ENCODE measurements at places on chromosomes 2 and 18. TPM values are rescaled to one million over a fixed set of nuclear protein-coding genes. Genes with fewer than 3 reads are reported as not detected.

- no peak for DNase-seq
These were observed 19.1 kb upstream of the MC4R start for GRCh38 chr18:60391571-60392226.

The ERBB4 gene
- not detected for total RNA-seq

- no peak for DNase-seq
These were observed 884.8 kb upstream of the ZEB2 start for GRCh38 chr2:145404690-145405089.

- DNase-seq = no peak
These were observed 111.3 kb downstream of the DCC start for GRCh38 chr18:52451256-52451655.

The EXOC6B gene
- 22.3 TPM for total RNA-seq

DNA sequence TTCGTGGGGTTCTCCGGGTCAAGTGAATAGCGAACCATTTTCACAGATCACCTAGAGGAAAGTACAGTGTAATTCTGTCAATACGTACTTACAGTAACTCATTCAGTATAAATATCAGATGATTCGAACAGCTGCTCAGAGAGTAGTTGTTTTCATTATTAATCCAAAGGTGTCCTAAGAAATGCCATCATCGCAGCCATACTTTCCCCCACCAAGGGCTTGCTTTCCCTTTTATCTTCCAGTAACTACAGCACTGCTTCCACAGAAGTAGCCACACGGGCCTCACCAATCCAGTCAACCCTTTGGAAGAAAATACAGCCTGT lies 4.5 kb upstream of the C18orf32 start:
- no peak for DNase-seq

GRCh38 chr2:164412831-164413230 lies 208.5 kb downstream of the GRB14 start:
- DNase-seq = no peak

All from B cell (primary cell).